ENCODE measurements at places on chromosomes 3 and 15. TPM values are rescaled to one million over a fixed set of nuclear protein-coding genes. Genes with fewer than 3 reads are reported as not detected.

Gene PCOLCE2
- 23.3 TPM for total RNA-seq

Gene RTP1
- not detected for total RNA-seq

Gene LNP1
- total RNA-seq, result 1.9 TPM

Gene MEX3B
- 1.9 TPM for total RNA-seq

Gene IVD
- total RNA-seq, result 115 TPM

Gene MFN1
- total RNA-seq, result 48.3 TPM

GRCh38 chr3:99131876-99132275 lies 230.4 kb upstream of the DCBLD2 start:
- H3K36me3 ChIP-seq, result no peaks in the 10 kb centered on the region
- no peaks in the 10 kb centered on the region for H3K27me3 ChIP-seq
- DNase-seq, result no peak
- no peak overlapping the region for H3K27ac ChIP-seq
- H3K4me1 ChIP-seq, result no peaks in the 10 kb centered on the region
- no peak overlapping the region for H3K4me3 ChIP-seq

DNA sequence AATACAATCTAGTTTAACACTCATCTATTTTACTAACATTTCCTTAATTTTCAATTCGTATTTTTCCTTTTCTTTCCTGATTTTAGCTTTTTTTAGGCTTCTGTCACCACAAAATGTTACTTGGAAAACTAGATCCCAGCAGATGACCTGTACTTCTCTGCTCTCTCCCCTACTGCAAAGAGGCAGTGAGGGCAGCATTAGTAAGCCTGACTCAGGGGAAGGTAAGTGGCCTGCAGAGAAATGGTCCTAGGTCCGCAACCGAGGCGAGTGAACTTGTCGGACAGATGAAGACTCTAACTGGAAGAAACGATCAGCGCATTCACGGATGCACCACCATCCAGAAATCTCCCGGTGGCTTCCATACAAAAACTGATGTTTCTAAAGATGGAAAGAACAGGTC lies 20.4 kb downstream of the TMEM43 start:
- no peaks in the 10 kb centered on the region for H3K27me3 ChIP-seq
- H3K4me1 ChIP-seq, result peaks cover 55% of the 10 kb centered on the region
- no peak overlapping the region for H3K4me3 ChIP-seq

DNA sequence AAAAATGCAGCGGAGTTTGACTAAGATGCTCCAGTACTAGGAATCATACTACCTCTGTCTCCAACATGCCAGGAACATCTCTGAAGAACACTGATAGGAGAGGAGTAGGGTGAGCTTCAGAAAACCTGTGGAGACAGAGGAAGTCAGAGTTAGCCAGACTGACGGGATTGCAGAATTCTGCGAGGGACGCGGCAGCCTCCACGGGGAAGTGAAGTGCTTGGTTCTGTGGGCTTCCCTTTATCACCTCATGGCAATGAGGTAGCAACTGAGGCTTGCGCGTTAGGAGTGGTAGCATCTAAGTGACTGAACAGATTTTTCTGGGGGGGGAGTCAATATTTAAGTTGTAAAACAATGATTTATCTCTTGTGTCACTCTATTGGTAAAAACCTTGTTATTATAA lies 226.3 kb downstream of the MCTP2 start:
- no peaks in the 10 kb centered on the region for H3K4me1 ChIP-seq
- H3K4me3 ChIP-seq, result no peak overlapping the region
- peaks cover 15% of the 10 kb centered on the region for H3K36me3 ChIP-seq
- H3K27me3 ChIP-seq, result no peaks in the 10 kb centered on the region
- DNase-seq, result no peak

DNA sequence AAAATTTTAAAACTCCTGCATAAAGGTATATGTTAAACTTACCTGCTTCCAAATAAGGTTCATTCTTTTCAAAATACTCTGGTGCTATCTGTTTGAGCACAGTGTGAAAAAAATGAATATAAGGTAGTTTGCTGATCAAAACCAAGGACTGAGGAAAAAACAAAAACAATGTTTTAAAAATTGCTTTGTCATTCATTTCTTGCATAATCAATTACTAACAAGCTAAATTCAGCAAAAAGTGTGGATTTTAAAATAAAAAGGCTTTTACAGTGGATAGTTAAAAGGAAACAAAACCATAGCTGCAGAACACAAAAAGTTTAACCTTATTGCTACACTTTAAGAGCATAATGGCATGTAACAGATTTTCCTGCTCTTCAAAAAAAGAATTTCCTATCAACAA lies 31.5 kb downstream of the DENND6A start:
- DNase-seq, result no peak
- no peaks in the 10 kb centered on the region for H3K4me1 ChIP-seq
- H3K36me3 ChIP-seq, result peaks cover 86% of the 10 kb centered on the region
- no peak overlapping the region for H3K4me3 ChIP-seq

- H3K4me3 ChIP-seq, result no peak overlapping the region
- H3K27me3 ChIP-seq, result no peaks in the 10 kb centered on the region
Observed at GRCh38 chr15:79811406-79812405, 85.1 kb downstream of the MTHFS start.

GRCh38 chr3:13245615-13245978 lies 172.4 kb upstream of the IQSEC1 start:
- H3K27me3 ChIP-seq, result no peaks in the 10 kb centered on the region
- no peak overlapping the region for H3K4me3 ChIP-seq
- no peak for DNase-seq
- no peaks in the 10 kb centered on the region for H3K4me1 ChIP-seq

DNA sequence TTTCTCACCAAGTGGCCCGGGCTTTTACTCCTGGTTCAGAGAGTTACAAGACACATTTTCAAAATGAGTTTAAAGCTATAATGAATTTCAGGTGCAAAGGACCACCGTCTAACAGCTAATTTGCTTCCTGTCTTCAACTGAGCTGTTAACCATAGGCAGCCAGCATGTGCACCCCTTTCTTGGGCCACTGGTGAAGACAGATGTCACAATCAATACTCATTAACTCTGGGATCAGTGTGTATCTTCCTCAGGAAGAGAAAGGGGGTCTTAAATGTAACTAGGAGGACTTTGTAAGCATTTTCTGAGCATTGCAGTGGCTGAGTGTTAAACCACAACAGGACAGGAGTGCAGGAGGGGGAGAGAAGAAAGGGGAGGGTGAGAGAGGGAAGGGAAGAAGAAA lies 750.7 kb upstream of the CFAP20DC start:
- no peaks in the 10 kb centered on the region for H3K4me1 ChIP-seq
- H3K4me3 ChIP-seq, result no peak overlapping the region
- H3K27me3 ChIP-seq, result no peaks in the 10 kb centered on the region
- no peak for DNase-seq
- H3K27ac ChIP-seq, result no peak overlapping the region

DNA sequence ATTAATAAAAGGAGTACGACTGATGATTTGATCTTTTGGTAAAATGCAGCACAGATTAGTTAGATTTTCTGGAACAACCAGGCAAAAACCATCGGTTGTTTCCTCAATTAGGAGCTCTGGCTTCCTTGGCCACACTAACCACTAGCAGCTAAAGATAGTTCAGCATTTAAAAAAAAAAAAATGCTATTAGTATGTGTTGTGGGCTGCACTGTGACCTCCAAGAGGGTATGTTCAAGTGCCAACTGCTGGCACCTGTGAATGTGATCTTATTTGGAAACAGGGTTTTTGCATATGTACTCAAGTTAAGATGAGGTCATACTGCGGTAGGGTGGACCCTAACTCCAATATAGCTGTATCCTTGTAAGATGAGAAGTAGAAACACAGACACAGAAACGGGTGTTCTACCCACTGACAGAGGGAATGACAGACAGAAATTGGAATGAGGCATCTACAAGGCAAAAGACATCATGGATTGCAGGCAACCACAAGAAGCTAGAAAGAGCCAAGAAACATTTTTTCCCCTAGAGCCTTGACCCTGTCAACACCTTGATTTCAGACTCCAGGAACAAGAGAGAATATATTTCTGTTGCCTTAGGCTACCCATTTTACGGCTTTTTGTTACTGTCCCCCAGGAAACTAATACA lies 534.6 kb upstream of the ROBO2 start:
- no peaks in the 10 kb centered on the region for H3K27me3 ChIP-seq
- no peak overlapping the region for H3K27ac ChIP-seq
- DNase-seq, result no peak
- H3K4me1 ChIP-seq, result peaks cover 3% of the 10 kb centered on the region
- H3K36me3 ChIP-seq, result no peaks in the 10 kb centered on the region

DNA sequence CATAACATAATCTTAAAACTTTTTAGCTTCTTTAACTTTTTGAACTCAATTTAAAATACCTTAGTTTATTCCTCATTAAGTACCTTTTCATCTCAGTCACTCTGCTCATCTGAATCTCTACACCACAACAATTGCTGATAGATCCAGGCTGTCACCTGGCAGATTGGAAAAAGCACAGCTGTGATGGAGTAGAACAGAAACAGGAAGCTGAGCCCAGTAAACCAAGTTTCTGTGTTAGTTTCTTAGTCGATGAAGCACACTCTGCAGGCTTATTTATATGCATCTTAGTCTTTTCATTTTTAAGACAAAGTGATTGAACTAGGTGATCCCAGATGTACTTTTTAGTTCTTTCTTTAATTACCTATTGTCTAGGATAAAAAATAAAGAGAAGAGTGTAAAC lies 1398.0 kb upstream of the ALCAM start:
- no peaks in the 10 kb centered on the region for H3K27me3 ChIP-seq
- H3K4me1 ChIP-seq, result no peaks in the 10 kb centered on the region
- no peaks in the 10 kb centered on the region for H3K36me3 ChIP-seq
- H3K27ac ChIP-seq, result no peak overlapping the region

DNA sequence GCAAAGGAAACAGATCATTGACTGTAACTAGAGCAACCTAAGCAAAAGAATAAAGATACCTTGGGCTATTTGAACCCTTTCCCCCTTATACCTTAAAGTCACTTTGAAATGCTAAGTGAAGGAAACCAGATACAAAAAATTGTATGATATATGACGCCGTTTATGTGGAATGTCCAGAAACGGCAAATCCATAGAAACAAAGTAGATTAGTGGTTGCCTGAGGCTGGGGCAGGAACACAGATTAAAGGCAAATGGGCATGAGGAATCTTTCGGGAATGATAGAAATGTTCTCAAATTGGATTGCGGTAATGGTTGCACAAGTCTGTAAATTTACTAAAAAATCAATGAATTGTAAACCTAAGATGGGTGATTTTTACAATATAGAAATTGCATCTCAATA lies 160.1 kb upstream of the CCDC54 start:
- H3K27me3 ChIP-seq, result no peaks in the 10 kb centered on the region
- no peak overlapping the region for H3K27ac ChIP-seq
- DNase-seq, result no peak
